ENCODE measurements at places on chromosomes 5 and 9. TPM values are rescaled to one million over a fixed set of nuclear protein-coding genes. Genes with fewer than 3 reads are reported as not detected.

ADCY2 gene
- total RNA-seq, result 0.54 TPM

AQP3 gene
- 7.7 TPM for total RNA-seq

ST8SIA4 gene
- 4.6 TPM for total RNA-seq

CCDC180 gene
- 2.2 TPM for total RNA-seq

DNA sequence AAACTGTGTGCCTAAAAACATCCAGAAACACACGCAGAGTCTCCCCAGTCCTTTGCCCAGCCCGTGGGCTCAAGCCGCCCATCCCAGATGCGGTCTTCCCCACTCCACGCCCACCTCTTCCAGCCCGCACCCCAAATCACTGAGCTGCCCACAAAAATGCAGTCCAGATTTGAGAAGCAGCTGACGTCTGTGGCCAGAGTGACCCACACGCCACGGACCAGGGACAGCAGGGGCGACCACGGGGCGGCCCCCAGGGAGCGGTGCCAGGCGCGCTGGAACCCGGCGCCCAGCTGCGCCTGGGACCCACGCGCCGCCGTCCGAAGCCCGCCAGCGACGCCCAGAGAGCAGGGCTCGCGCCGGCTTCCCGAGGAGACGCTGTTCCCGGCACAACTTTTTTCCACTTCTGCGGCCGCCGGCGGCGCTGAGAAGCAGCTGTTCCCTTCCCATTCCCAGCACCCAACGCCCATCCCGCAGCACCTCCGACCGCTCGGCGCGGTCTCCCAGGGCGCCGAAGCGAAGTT, 674 bp downstream of the LHFPL2 start:
- no peak for DNase-seq

Data from cardiac septum (tissue), 1 donor.